Stimulated activated CD8-positive, alpha-beta memory T cell treated with anti-CD3 and anti-CD28 coated beads, Interleukin-15, amount 100 ng/mL, for 4 hours (primary cell): ENCODE measurements at places on chromosomes 4 and X.

GRCh38 chr4:118910221-118910620 lies 21.6 kb downstream of the SYNPO2 start:
- DNase-seq: no peak

DNA sequence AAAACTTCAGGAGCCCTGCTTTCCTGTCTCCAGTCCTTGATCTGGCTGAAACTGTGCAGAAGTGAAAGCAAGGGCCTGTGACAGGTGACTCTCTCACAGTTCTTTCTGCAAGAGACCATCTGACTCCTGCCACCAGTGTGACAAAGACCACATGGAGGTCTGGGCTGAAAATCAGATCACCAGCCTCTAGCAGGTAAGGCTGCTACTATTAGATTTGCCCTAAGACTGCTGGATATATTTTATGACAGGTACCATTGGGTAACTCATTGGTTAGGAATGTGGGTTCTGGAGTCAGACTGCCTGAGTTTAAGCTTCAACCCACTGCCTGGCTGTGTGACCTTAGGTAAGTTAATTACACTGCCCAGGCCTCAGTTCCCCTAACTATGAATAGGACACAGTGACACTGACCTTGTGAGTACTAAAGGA lies 163.3 kb upstream of the SLC7A11 start:
- no peak for DNase-seq

DNA sequence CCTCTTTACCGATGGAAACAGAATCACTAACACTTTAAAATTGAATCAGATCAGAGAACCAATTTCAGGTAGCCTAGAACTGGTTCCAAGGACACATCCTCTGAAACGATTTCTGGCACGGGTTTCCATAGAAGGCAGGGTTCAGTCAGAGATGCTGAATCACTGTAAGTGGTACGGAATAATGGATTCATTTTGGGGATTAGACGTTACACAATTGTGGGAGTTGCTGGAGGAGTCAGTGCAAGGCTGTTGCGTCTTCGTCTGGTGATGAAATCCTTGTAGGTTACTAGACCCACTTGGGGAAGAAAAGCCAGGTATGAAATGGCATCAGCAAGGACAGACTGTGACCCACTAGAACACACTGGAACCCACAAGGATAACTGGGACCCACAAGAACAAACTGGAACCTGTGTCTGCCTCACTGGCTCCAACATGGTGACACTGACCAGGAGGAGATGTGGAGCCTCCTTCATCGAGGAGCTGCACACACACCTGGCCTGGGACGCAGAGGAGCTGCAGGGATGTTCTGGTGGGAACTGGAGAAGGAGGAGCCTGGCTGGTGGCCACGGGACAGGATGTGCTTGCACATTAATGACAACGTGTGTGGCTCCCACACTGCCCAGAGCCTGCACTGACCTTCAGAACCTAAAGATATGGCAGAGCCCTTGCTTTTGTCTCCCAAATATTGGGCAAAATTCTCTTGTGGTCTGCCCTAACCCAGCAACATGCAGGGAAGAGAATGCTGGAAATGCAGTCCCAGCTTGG lies 105.1 kb downstream of the TRAPPC11 start:
- no peak for DNase-seq

GRCh38 chr4:130025701-130026100 lies 929.7 kb downstream of the C4orf33 start:
- no peak for DNase-seq

DNA sequence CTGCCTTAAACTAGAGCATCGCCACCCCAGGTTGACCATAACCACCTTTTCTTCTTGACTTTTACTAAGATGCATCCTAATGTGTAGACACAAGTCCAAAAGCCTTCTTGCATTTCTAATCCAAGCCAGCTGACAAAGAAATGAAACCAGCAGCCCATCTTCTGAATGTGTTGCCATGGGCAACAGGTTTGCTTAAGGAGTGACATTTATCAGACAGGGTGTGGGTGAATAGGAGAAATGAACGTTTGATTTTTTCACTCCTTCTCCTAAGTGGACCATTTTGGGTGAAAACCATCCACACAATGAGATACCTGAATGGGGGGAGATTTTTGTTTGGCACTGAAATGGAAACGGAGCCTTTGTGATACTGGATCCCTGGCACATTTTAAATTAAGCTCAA lies 72.7 kb upstream of the C4orf50 start:
- DNase-seq: no peak

- DNase-seq: no peak
Observed at GRCh38 chr4:43238008-43238407, 345.5 kb downstream of the GRXCR1 start.

- no peak for DNase-seq
Observed at GRCh38 chr4:113411496-113411938, 350.0 kb downstream of the CAMK2D start.

DNA sequence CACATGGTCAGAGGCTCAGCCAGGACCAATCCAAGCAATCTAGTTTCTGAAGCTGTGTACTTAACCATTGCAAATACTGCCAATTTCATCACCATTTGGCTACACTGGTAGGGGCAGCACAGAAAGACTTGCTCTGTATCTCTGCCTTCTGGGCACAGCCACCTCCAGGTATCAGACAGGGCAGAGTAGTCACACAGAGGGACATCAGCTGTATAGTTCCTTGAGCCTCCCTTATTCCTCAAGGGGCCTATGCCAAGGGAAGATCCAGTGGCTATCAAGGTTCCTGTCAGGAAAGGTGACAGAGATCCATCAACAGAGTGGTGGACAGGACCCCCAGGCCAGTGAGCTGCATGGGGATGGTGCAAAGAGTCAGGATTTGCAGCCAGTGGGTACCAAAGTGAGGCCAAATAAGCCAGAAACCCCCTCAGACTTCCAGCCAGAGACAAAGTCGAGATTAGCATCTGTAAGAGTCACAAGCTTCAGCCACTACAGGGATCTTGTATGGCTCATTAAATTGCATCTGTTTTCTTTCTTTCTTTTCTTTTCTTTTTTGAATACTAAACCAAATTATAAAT lies 381.6 kb upstream of the CPEB2 start:
- no peak for DNase-seq

- no peak for DNase-seq
Observed at GRCh38 chrX:20515841-20516461, 249.2 kb upstream of the RPS6KA3 start.

GRCh38 chr4:86319390-86319789 lies 40.5 kb downstream of the MAPK10 start:
- no peak for DNase-seq

DNA sequence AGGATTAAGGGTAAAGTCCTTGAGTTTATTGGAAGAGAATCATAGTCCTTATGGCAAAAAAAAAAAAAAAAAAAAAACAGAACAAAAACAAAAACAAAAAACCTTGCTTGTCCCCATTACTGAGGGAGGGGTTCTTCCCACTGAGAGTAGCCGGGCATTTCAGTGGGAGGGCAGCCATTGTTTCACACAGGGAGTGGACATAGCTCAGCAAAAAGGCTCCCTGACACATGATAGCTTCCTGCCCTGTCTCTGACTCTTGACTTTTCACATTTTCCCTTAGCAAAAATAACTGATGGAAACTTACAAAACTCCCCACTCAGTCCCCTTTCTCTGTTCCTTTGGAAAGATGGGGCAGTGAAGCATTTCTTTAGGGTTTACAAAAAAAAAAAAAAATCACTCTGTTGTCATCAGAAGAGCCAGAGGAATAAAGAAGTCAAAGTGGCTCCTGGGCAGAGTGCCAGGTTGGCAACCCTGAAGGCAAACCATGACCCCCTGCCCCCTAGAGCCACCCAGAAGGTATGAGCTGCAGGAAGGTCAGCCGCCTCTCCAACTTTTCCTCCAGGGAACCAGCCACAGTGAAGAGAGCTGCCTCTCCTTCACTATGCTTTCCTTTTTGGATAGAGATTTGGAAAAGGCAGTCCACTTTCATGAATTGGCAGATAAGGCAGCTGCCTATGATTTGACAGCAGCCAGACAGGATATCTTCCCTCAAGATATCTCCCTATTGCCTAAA lies 170.6 kb downstream of the KDR start:
- DNase-seq: no peak

DNA sequence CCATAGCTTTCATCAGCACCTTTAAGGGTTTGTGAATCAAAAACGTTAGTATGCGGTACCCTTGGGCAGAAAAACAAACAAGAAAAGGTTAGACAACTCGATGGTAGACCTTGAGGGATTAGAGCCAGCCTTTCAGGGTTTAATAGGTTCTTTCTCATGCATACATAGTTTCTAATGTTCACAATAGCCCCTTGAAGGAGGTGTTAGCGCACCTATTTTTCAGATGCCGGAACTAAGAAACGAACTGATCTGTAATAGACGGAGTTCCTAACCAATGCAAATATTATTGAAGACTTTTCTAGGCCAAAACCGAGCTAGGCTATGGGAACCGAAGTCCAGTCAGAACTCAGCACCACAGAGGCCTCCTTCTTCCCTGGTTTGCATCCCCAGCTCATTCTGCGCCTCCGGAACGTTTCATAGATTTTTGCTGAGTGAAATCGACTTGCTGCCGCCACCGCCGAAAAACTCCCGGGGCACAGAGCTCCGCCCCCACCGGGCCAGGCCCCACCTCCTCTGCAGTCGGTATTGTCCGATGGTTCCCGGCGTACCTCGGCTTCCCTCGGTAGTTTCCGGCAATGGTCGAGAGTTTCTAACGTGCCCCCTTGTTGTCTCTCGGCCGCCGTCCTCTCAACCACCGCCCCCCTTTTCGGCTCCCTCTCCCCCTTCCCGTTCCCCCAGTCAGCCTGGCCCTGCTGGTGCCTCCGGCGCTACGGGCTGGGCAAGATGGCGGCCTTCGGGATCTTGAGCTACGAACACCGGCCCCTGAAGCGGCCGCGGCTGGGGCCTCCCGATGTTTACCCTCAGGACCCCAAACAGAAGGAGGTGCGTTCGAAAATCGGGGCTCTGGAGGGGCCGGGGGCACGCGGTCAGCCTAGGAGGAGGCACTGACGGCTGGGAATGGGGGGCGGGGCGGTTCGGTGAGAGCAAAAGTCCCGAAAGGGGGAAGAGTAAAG lies at the start of gene MED12:
MED12 (plus strand) TSS at position 565 of the 953 bp plus-strand sequence; CDS start at position 724, 159 bp downstream.
- DNase-seq: peak; percentile 56
